Hematopoietic multipotent progenitor cell (in vitro differentiated cells): ENCODE measurements at places on chromosomes 5 and 9. TPM values are rescaled to one million over a fixed set of nuclear protein-coding genes. Genes with fewer than 3 reads are reported as not detected.

DNA sequence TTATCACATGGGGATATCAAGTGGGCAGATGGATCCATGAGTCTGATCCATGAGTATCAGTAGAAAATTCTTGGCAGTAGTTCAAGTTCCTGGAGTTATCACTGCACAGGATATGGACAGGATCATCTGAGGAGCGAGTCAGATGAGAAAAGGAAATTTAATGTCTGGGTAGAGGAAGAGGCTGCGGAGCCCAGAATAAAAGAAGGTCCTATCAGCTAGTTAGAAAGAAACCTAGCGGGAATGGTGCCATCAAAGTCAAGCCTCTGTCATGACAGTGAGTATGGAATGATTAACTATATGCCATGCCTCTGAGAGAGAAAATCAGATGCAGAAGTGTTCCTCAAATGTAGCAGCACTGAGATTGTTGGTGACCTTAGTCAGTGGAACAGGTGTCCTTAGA lies 248.1 kb downstream of the PIK3R1 start:
- DNase-seq, result no peak

DNA sequence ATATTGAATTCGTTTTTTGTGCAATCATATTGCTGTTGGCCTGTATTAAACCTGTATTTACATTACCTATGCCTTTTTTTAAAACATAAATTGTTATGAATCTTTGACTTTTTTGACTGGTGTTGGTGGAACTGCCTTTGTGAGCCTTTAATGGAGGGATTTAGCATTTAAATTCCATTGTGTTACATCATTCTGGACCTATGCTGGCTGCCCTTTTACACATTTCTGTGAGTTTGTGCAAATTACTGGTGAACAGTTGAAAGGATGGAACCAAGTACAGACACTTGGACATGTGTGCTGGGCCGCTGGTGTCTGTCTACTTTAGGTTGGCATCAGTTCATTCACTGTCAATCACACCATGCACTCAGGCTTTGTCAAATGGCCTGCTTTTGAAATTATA lies 3.4 kb downstream of the SNX18 start:
- no peak for DNase-seq

Gene GRIA1
- total RNA-seq, result not detected

DNA sequence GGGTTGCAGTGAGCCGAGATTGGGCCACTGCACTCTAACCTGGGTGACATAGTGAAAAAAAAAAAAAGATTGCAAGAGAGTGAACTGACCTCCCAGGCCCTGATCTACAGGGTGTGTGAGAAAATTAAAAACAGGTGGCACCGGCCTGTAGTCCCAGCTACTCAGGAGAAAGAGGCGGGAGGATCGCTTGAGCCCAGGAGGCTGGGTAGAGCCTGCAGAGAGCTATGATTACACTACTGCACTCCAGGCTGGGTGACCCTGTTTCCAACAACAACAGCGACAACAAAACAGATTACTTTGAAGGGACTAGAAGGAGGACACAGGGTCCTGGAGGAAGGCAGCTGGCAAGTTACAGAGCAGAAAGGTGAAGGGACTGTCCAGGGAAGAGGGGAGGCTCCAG lies 42.2 kb upstream of the FABP6 start:
- DNase-seq, result no peak

DNA sequence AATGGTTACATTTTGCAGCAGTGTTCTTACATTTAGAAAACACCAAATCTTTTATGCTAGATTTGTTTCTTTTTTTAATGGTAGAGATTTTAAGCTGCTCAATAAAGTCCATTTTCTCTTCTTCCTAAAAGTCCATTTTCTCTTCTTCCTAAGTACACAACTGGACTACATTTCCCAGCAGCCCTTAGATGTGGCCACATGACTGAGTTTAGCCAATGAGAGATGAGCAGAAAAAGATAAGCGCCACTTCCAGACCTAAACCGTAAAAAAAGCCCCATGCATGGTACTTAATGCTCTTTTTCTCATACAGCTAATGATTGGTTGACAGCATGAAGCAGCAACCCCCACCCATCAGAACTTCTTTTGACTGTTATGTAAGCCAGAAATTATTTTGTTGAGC lies 206.7 kb downstream of the FAM114A2 start:
- DNase-seq, result no peak

DNA sequence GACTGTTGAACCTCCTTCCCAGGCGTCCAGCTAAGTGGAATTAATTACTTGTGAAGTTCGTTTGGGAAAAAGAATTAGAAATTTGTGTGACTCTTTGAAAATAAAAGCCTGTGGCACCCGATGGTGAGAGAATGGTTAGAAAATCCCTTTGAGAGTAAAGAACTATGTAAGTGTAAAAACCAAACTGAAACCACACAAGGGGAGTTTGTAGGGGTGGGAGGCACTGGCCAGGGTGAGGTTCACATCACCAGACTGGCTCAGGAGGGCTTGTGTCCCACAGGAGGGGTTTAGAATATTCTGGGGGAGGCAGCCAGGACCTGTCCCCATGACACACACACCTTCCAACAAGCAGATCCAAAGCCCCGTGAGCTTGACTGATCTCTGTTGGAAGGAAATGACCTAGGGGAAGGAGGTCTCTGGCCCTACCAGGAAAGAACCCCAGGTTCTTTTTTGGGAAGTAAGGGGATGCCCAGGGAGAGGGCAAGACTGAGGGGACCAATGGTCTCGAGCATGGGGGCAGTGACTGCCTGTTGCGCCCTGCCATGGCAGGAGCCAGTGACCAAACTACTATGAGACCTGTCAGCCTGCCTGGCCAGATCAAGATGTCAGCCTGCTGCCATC lies 4.3 kb downstream of the SPATA24 start:
- DNase-seq, result no peak

DNA sequence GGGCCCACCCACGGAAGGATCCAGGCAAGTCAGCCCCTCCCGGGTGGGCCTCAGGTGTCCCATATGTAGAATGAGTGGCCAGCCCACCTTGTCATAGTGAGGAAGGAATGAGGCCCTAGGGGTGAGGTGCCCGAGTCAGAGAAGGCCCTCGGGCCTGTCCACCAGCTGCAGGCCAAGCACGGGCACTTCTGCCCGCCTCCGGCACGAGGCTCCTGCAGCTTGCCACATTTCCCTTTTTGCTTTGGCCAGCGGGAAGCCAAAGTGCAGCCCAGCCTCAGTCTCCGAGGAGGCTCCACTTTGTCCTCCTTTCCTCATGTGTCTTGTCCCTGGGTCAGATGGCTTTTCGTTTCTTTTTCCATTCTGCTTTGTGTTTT lies 72.9 kb downstream of the PSMB7 start:
- no peak for DNase-seq

- no peak for DNase-seq
Observed at GRCh38 chr5:34847056-34847455, 8.1 kb downstream of the TTC23L start.

Gene BHMT
- total RNA-seq, result not detected

DNA sequence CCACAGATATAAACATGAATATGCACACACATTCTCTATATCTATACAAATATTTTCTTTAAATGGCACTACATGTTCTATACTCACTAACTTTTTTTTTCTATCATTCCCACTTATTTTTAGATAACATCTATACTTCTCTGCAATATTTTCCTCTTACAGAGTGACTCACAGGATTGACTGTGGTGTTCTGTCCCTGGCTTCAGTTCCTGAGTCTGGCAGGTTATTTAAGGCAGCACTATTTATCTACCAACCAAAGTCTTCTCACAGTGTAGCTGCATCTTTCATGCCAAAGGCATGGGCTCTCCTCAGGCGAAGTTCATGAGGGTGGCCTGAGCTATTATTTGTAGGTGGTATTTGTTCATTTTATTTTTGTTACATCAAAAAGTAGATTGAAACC lies 409.0 kb downstream of the PRR16 start:
- no peak for DNase-seq

DNA sequence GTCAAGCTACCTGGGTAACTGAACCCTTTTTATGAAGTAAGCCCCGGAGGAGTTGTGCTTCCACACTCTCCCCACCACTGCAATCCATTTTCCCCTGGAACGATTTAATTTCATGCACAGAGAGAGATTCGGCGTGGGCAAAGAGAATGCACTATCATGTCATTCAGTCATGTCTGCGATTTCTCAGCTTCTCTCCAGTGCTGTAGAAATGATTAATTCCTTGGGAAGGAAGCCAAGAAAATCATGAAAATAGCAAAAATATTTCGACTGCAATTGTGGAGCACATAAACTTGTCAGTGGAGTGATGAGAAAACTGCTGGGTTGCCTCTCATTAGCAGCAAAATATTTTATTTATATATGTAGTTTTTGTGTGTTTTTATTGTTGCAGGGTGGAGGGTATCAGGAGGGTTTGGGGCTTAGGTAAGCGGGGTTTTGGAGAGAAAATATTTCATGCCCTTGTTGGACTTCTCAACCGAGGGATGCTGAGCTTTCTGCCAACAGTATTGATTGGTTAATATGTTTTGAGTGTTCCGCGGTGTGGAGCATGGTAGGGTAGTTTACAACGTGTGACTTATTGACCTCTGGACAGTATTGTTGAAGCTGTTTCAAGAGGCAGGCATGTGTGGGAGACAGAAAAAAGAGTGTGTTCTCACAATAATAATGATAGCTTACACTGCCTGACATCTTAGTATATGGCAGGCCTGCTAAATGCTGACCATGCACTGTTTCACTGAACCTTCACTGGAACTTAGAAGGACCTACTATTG lies 69.3 kb downstream of the SGCD start:
- no peak for DNase-seq
